ENCODE measurements at places on chromosomes 1 and 21.

GRCh38 chr21:36647279-36648093 is 51.4 kb upstream of the SIM2 start:
- DNase-seq: no peak

- no peak for DNase-seq
Measured at GRCh38 chr21:29938776-29939103, 1.1 kb downstream of the GRIK1 start.

- DNase-seq: no peak
Measured at GRCh38 chr1:56099766-56100265, 479.5 kb downstream of the PLPP3 start.

DNA sequence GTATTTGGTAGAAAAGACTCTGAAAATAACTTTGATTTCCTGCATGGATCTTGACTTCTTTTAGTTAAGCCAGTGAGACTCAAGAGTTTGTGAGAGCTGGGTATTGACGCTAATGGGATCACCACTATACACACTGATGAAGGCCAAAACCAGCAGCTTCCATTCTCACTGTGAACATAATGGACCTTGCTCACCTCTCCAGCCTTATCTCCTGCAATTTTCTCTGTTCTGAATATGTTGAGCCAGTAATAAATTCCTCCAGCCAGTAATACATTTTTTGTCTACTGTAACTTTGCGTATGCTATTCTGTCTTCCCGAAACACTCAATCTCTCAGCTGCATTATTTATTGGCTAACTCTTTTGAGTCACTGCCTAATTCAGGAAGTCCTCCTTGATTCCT is 111.6 kb upstream of the PPP2R5A start:
- DNase-seq: no peak

DNA sequence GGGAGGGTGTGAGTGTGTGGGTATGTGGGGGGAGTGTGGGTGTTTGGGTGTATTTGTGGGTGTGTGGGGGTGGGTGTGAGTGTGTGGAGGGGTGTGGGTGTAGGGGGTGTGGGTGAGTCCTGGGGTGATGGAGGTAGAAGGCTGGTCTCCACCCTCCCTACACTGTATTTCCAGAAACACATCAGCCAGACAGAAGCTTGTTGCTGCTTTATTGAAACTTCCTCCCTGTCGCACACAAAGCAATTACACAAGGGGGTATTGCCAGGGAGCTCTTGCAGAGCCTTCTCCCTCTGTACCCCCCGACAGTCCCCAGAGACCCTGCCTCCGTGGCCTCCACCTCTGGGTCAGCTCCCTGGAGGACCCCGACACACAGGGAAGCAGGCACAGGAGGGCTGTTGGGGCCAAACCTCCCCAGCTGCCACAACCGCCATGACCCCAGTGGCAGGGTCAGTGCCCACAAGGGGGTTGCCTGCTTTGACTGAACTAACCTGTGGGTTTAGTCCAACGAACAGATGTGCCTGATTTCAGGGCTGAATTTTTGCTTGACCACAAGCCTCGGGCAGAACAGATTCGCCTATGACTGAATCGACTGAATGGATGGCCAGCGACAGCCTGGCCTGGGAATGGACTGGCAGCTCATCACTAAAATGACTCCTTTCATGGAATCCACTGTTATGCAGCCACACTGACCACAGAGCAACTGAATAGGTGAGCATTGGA is 9.1 kb upstream of the MATN1 start:
- no peak for DNase-seq

DNA sequence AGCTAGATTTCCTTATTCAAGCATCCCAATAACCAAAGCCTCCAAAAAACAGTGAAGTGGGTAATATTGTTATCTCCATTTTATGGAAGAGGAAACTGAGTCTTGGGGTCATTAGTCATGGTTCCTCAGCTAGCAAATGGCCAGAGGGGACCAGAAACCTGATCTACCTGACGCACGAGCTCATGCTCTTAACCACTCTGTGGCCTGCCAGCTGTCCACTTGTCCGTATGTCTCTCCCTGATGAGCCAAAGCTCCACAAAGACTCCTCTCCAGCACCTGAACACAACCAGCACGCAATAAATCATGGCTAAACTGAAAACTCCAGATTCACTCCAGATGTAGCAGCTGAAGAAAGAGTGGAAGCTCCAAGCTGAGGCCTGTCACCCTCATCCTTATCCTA is 5.8 kb downstream of the CAPN8 start:
- no peak for DNase-seq

- no peak for DNase-seq
Measured at GRCh38 chr1:109149874-109150601, 36.1 kb downstream of the ELAPOR1 start.

DNA sequence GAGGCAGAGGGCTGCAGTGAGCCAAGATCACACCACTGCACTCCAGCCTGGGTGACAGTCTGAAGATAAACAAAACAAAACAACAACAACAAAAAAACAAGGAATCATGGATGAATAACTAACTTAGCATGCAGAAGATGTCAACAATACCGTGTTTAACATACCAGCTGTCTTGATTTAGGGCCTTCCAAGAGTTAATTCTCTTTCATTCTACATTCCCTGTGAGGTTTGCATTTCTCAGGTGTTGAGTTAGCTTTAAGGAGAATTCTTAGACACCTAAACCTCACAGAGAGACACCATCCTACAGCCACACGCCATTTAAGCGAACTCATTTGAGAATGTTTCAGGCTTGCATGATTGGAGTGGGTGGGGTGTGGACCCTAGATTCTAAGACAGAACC is 363.1 kb upstream of the RUNX1 start:
- no peak for DNase-seq

DNA sequence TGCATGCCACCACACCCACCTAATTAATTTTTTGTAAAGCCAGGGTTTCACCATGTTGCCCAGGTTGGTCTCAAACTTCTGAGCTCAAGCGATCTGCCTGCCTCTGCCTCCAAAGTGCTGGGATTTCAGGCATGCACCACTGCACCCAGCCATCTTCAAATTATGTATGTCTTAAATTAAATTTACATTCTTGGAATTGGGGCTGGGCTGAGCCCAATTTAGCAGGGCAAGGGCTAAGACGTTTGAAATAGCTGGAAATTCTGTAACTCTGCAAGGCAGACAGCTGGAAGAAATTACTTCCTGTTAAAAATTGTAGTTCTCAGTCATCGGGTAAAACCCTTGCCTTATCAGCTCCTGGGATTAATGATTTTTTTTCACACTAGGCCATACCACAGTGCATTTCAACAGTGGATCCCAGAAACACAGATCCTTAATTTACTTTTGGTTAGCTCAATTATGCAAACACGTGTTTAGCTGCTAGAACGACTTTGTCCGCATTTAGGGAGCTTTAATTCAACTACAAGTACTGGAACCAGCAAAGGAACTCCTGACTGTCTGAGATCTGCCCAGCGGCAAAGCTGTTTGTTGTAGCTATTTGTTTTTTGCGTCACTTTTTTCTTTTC is 83.3 kb downstream of the OLFML3 start:
- no peak for DNase-seq

DNA sequence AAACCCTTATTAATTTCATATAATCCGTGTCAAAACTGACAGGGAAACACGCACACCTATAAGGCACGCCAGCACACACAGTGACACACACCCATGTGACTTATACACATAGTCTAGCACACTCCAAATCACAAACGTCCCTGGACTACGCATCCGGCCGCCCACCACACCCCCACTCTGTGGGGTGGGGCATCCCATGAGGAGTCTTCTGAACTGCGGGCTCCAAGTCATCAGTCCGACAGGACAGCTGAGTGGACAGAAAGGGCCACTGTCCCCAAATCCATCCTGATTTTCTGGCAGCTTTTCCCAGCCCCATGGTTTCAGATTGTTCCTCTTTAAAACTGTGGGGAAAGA is 829 bp downstream of the PEA15 start:
- peak; percentile 9 for DNase-seq

GRCh38 chr1:30933874-30934252 is 25.3 kb upstream of the SDC3 start:
- DNase-seq: no peak

DNA sequence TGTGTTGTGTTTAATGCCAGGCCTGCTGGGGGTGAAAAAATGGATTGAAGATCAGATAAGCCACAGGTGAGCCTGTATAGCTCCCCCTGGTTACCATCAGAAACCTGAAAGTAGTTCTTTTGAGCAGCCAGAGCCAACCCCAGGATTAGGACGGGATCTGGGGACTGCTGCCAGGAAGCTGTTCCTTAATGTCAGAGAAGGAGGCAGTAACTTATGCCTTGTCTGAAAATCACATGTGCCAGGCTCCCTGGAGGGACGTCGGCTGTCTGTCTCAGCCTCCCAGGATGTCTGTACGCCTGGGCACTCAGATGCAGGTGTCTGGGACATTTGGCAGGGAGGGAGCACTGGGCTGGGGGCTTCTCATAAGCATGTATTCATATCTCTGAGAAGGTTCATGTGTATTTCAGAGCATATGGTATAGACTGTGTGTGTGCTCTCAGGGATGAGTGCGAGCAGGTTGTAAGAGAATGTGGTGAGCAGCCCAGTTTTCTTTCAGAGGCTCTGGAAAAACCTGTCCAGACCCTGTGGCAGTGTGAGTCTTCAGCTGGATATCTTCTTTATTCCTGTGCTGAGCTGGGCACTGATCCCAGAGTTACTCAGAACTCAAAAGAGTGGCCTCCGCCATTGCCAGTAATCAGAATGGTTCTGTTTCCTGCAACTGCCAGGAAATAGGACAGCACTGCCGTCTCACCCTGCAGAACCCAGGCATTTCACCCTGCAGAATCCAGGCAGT is 2.8 kb downstream of the FAM43B start:
- DNase-seq: no peak

- DNase-seq: no peak
Measured at GRCh38 chr1:26690576-26691031, 5.2 kb upstream of the ARID1A start.

- DNase-seq: peak; percentile 36
Measured at GRCh38 chr1:33349081-33349759, 28.3 kb upstream of the A3GALT2 start.

Data from activated naive CD4-positive, alpha-beta T cell (primary cell).